ENCODE measurements at places on chromosomes 2 and 18.

DNA sequence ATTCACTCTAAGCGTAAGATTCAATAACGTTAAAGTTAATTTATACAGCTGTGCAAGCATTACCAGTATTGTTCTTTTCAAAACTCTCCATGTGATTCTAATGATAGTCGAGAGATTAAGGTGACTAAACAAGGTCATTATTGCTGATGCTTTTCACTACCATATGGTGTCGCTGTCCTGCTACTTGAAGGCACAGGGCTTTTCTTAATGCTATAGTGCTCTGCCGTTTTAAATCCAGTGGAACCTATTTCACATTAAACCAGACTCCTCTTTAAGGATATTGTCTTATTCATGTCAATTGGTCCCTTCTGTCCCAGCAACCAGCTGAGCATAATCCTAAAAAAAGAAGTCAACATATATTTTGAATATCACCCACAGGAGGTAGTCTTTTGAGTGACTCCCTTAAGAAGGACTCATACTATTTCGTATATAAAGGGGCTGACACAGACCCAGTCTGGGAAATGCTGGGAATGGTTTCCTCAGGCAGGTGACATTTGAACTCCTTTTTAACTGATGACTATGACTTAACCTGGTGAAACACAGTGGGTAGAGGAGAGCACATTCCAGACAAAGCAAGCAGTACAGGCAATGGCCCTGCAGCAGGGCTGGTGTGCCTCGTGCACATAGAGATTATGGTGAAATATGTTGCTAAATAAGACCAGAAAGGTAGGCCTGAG lies 53.9 kb upstream of the CYTIP start:
- DNase-seq, result no peak

DNA sequence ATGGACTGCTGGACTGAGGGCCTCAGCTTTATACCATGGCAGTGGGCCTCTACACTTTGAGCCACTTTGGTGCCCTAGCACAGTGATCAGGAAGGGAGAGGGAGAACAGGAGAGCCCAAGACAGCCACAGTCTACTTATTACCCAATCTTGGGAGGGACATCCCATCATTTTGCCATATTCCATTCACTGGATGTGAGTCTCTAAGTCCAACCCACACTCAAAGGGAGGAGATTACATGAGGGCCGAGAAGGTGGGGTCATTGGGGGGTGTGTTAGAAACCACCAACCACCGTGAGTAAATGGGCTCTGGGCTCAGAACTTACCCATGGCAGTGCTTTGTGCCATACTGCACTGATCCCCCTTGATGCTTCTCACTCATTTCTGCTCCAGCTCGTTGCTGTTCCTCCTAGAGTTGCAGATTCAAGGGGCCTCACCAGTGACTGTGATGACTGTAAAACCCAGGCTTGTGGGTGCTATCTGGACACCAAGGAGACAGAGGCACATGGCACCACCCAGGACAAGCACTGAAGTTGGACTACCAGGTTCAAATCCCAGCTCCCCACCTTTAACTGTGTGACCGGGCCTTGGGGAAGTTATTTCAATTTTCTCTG lies 97.6 kb upstream of the RAB6C start:
- no peak for DNase-seq

DNA sequence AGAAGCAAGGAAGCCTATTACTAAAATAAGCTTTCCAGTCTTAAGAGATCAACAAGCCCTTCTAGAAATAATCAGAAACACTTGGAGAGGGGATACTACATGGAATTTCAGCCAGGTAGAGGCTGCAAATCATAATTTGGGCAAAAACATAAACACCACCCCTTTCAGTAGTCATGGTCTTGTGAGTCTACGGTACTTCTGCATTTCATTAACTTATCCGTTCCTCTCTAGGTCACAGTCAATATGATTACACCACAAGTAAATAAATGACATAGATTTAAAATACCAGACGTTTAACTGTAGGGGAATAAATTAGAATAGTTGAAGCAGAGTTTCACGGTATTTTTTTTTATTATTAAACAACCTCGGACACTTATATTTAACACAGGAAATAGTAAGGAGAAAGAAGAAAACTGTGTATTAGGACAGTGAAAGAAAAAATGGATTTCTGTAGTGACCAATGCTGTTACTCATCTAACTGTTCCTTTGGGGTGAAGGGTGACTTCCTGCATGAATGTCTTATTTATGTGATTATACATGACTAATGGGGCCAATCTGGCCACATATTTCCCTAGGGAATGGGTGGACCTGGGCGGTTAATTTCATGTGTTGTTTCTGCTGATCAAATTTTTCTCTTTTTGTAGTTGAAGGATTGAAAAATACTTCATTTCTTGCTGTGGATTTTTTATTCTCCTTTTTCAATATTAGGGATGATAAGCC lies 456.6 kb upstream of the UBE2E3 start:
- no peak for DNase-seq

- no peak for DNase-seq
These were observed 98.4 kb downstream of the RTTN start for GRCh38 chr18:70107091-70107490.

DNA sequence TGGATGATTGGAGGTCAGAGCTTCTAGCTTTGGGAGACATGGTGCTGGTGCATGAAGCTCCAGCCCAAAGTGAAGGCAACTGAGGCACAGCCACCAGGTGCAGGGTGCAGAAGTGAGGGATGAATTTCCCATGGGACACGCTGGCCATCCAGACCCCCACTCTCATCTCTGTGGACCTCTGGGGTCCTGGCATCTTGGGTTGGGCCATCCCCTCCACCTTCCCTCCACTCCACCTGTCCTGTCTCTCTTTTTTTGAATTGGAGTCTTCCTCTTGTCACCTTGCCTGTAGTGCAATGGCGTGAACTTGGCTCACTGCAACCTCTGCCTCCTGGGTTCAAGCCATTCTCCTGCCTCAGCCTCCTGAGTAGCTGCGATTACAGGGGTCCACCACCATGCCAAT lies 3.4 kb downstream of the NGEF start:
- DNase-seq, result no peak

- no peak for DNase-seq
These were observed 22.4 kb upstream of the FEZ2 start for GRCh38 chr2:36620321-36620720.
